ENCODE measurements at places on chromosomes 5 and 9.

DNA sequence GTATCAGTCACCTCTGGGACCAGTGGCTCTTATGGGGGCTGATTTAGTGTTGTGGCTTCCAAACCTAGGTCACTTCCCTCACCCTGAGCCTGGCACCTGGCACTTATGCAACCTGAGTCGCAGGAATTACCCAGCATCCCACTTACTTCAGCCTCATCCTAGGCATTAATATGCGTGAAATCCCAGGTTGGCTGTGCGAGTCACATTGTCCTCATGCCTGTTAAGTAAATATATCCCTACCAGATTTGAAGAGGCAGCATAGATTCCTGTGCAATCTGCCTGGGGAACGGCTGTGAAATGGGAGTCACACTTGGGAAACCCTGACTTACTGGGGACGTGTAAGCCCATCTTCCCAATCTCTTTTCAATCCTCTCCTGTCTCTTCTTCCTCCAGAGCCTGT is 42.7 kb upstream of the AKNA start:
- DNase-seq: no peak

GRCh38 chr5:150661821-150662596 is 958 bp downstream of the MYOZ3 start:
- no peak for DNase-seq

DNA sequence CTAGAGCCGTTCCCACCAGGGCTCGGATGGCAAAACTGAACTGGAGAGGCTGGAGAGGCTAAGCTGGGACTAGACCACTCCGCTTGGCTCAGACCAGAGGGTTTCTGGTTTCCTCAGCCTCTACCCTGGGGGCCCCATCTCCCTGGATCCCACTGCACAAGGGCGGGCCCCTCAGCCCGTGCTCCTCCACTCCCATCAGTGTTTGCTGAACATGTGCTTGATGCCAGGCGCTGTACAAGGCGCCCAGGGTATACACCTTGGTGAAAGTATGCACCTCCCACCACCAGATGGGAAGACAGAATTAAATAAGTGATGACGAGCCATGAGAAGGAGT is 18.0 kb downstream of the GPX3 start:
- no peak for DNase-seq

GRCh38 chr9:127714951-127715469 is 453 bp downstream of the PTRH1 start:
- peak; percentile 48 for DNase-seq

GRCh38 chr5:58022055-58022454 is 437.8 kb downstream of the PLK2 start:
- no peak for DNase-seq

- DNase-seq: no peak
Measured at GRCh38 chr5:3155046-3155445, 403.6 kb upstream of the IRX2 start.

DNA sequence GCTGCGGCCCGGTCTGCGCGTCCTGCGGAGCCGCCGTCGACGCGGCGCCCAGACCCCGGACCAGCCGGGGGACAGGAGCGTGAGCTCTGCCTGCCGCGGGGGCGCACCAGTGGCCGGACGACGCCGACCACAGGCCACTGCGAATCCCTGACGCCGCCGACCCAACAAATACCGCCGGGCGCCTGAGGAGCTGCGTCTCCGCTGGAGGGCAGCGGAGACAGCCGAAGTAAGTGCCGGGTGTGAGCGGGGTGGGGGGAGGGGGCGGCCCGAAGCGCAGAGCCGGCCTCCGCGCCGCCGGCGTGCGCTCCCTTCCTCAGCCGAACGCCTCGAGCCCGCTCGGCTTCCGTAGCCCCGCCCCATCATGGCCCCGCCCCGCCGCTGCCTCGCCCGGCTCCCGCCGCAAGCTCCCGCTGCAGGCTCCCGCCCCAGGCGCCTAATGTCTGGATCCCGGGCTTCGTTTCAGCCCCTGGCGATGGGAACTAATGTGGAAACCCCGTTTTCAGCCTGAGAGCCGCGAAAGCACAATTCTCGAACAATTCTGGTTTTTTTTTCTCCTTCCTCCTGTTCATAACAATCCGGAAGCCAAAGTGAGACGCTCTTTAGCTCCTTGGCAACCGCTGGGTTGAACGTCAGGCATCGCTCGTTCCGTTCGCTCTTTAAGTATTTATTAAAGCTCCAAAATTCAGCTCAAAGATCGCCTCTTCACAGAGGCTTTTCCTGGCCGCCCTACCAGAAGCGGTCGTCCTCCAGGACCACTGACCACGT is at the start of gene RFK:
Gene RFK, minus strand, starts transcription at position 232 of the 765 bp plus-strand sequence. CDS start 255 bp downstream, outside the sequence.
- peak; percentile 93 for DNase-seq

DNA sequence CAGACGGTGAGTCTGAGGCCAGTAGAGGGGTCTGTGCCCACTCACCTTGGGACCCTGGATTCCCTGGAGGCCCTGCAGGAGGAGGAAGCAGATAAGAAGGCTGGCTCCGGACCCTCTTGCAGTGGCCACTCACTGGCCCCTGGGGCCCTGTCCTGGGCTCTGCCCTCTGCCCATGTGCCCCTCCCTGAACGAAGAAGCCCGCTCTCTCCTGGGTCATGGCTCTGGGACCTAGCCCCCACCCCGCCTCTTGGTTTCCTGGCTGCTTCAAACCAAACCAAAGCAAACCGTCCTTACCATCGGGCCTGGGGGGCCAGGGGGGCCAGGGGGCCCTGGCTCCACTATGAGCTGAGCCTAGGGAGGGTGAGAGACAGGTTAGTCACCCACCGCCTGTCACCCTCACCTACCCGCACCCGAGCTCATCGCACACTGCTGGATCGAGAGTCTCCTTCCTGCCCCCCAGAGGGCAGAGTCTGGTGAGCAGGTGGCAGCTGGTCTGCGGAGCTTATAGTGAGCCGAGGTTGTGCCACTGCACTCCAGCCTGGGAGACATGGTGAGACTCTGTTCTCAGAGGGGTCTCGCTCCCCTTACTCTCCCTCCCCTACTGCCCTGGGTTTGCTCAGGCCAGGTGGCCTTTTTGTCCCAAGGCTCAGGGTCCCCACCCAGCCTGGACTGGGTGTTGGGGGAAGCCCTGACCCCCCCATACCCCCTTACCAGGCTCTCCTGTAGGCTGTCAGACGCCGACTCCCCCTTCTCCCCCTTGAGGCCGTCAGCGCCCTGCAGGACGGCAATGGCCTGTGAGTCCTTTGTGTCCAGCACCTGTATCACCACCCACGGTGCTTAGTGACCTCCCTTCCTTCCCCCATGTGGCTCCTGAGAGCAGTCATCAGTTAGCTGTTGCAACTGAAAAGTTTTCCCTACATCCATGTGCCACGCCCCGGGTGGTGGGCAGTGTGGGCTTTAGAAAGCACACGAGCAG is 15.2 kb upstream of the PHYKPL start:
- peak; percentile 40 for DNase-seq

DNA sequence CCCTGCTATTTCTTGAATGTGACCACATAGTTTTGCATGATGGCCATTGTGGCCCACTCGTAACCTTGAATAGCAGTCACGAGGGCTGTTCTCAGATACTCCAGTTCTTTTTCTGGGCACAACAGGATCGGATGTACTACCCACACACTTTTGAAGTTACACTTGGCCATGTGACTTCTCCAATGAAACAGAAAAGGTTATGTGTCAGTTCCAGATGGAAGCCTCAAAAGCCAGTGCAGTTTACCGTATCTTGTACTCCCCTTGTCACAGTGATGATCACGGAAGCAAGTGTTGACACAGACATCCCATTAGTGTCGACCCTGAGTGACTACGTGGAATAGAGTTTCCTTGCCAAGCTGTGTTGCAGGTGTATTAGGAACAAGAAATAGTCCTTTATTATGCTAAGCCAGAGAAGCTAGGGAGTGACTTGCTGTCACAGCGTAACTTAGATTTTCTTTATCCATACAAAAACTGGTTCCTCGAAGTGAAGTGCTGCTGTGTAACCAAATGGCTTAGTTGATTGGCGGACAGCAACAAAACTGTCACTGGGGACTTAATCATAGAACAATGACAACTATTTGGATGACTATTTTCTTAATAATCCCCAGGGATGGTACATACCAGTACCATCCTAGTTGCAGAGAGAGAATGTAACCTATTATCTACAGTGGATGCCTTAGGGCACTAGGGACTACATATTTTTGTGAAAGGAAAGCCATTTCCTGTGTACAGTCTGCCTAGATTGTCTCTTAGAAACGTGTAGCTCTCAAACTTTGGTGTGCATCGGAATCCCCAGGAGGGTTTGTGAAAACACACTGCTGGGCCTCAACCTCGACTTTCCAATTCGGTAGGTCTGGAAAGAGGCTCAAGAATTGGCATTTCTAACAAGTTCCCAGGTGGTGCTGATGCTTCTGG is 90.1 kb upstream of the DMRT1 start:
- no peak for DNase-seq

GRCh38 chr5:103258957-103259704 is 568 bp downstream of the MACIR start:
- peak; percentile 83 for DNase-seq

- DNase-seq: no peak
Measured at GRCh38 chr5:37991301-37992299, 151.8 kb upstream of the GDNF start.

GRCh38 chr5:78058625-78059024 is 235.9 kb downstream of the AP3B1 start:
- DNase-seq: no peak

- no peak for DNase-seq
Measured at GRCh38 chr9:99441829-99442228, 219.7 kb downstream of the SEC61B start.

GRCh38 chr9:84694248-84694647 is 24.7 kb downstream of the NTRK2 start:
- peak; percentile 23 for DNase-seq

- peak; percentile 44 for DNase-seq
Measured at GRCh38 chr5:14036947-14037346, 92.5 kb upstream of the DNAH5 start.

DNA sequence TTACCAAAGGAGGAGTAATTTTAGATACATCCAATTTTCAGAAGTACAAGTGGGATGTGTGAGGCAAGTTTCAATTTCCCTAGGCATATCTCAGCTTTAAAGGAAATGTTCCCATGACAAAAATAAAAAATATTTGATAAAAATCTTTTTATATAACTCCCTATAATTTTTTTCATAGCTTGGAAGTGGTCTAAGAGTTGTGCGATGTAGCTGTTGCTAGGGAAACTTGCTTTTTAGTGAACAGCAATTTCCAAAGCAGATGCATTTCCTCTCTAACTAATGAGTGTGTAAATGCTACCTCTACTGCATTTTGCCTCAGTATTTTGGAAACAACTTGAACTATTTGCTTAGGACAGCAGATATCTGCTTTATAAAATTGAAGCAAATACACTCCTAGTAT is 39.6 kb downstream of the MACIR start:
- no peak for DNase-seq

DNA sequence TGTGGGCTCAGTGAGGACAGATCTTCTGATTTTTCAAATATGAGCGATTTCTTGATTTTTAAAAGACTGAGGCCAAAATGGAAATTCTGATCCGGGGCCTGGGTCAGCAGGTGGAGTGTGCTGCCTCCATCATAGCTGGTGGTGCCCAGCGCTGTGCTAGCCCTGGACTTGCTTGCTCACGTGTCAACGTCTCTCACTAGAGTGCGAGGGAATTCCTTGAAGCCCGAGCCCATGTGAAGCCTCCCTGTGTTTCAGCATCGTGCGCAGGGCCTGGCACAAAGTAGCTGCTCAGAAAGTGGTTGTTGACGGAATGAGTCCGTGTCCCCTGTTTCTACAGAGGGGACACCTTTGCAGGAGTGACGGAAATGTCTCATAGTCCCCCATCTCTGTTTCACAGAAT is 50.5 kb downstream of the RGS3 start:
- DNase-seq: no peak

DNA sequence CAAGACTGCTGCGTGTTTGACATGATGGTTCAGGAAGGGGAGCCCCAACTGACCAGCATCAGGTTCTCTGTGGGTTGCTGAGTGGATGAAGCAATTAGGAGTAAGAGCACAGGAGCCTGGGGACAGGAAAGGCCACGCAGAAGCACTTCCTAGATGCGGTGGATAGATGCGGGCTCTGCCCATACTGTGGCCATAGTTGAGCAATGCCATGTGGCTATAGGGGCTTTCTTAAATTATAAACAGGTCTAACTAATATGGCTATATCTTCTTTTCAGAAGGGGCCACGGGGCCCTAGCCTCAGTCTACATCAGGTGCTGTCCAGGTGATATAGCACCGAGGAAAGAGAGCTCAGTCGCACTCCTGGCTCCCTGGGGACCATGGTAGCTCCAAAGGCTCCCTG is 198.6 kb downstream of the GADD45G start:
- DNase-seq: no peak

DNA sequence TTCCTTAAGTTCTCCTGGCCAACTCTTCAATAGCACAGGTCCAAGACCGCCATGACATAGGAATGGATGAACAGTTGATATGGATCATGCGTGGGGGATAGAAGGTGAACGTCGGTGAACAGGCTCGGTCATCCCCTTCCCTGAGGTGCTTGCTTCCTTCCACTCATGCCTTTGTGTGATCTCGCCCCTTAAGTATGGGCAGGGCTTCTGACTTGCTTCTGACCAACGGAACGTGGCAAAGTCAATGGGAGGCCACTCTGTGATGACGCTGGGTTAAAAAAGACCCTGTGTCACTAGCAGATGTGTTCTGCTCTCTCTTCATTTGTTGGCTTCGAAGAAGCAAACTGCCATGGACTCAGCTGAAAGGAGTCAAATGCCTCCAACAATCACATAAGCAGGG is 240.5 kb upstream of the TUT7 start:
- DNase-seq: no peak

GRCh38 chr9:129907201-129907600 is 71.9 kb downstream of the USP20 start:
- no peak for DNase-seq

DNA sequence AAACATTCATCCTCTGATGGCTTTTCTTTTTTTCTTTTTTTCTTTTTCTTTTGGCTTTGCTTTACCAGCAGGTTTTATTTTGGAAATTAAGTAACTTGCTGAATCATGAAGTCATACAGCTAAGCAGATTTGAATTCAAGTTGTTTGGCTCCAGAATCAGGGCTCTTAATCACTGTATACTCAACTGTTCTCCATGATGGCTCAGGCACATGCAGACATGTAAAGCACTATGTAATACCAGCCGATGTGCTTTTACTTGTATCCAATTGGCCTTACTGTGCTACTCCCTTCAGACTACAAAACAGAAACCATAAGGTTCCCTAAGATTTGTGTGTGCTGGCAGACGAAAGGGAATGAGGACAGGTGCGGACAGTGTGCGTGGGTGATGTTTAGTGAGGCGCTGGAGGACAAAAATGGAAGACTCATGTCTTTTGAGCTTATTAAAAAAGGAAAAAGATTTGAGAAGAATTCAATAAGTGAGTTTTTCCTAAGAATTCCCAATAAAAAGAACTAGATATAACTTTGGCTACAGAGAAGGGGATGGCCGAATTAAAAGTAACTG is 44.7 kb upstream of the OTP start:
- DNase-seq: no peak

DNA sequence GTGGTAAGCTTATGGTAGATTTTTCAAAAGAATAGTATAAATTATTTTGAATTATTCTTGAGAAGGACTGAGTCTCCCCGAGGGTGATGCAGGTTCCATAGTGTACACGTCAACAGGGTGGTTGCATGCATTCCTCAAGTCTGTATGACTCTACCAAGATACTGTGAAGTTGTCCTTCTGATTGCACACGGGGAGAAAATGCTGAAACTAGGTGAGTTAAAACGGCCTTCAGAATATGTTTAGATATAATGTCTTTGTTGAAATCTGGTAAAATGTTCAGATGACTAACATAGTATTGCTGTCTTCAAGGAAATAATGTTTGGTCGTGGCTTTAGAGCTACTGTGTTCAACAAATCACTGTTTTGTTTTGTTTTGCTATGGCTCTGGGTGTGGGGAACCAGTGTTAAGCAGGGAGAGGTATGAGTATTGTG is 22.4 kb upstream of the TNFAIP8 start:
- no peak for DNase-seq

Measured in GM23338 (cell line).